ENCODE measurements at places on chromosomes 6 and 20.

DNA sequence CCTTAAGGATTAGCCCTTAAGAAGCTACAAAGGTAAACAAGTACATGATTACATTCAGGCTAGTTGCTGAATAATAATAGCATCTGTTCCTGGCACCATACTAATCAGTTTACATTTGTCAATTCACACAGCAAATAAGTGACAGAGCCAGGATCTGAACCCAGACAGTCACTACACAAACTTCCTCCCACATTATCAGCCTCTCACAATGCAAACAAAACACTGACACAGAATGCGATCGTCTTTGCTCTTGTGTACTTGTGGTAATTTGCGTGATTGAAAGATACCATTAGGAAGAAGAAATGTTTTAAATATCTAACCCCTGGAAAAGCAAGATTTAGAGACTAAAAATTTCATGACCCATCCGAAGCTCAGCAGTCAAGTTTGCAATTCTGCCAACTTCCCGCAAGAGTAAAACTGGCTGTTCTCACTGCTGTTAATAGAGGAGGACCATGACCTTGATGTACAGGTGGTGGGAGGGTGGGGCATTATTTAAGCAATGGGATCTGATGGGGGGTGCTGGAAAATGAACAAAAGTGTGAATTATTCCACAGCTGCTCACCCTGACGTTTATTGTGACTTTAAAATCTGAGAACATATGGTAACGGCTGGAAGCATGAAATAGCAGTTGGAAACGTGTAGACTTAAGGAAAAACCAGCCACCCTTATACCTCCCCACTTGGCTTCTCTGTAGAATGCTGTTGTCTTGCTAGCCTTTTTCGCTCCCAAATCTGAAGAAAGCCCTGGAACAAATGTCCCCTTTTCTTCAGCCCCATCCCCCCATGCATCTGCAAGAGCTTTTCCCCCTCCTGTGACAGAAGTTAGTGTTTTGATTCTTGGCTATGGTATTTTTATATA, 95.3 kb upstream of the ARMC2 start:
- no peak for DNase-seq

- DNase-seq, result no peak
These were observed 16.4 kb downstream of the TAAR2 start for GRCh38 chr6:132607544-132608233.

DNA sequence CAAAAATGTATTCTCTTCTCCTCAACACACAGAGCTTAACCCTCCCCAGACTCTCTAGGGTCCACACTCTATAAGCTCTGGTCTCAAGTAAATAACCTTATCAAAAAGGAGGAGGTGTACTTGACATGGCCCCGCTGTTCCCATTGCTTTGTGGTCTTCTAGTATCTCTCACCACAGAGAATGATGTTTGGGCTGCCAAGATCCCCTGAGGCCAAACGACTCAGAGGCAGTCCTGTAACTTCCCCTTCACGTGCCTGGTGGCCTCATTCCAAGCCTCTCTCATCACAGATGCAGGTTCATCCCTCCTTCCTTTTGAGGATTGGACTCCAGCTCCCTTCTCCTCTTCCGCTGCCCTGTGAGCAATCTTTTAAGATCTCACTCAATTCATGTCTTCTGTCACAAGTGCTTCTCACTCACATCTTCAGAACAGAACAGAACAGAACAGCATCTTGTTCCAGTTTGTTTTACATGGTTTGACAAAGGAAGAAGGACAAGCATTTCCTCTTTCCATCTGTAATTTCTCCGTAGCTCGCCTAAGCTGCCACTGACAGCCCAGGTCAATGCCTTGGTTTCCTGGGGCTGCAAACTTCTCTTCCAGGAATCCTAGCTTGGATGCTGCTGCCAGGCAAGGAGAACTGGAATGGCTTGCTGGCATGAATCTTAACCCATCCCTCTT, 541.5 kb downstream of the CD83 start:
- DNase-seq, result peak; percentile 99

- DNase-seq, result peak; percentile 49
These were observed 54.5 kb downstream of the STMND1 start for GRCh38 chr6:17156112-17156921.

DNA sequence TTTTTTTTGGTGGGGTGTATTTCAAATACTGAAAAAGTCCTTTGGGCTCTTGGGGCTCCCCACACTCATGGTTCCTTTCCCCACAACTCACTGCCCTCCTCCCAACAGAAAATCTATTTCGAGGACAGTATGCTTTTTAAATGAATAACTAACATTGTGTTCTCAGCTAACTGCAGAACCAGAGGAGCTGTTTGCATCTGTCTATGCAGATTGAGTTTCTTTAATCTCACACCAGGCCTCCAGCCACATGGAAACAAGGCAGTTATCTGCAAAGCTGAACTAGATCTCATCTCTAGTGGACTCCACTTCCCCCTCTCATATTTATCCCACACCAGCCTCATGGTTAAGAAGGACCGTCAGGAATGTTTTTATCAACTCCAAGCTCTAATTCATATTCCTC, 955.1 kb downstream of the KIF16B start:
- no peak for DNase-seq

DNA sequence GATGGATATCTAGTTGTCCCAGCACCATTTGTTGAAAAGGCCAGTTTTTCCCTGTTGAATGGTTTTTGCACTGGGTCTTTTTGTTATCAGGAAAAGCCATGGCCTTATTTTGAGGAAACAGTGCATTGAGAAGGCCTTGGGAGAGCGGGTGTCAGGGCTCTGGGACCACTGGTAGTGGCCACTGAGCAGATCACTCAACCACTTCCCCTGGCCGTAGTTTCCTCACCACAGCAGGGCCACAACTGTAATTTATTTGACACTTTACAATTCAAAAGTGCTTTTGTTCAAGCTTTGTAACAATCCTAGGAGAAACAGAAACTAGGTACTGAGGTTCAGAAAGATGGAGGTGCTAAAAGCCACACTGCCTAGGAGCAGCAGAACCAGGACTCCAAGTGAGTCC, 281.8 kb downstream of the GMDS start:
- no peak for DNase-seq

DNA sequence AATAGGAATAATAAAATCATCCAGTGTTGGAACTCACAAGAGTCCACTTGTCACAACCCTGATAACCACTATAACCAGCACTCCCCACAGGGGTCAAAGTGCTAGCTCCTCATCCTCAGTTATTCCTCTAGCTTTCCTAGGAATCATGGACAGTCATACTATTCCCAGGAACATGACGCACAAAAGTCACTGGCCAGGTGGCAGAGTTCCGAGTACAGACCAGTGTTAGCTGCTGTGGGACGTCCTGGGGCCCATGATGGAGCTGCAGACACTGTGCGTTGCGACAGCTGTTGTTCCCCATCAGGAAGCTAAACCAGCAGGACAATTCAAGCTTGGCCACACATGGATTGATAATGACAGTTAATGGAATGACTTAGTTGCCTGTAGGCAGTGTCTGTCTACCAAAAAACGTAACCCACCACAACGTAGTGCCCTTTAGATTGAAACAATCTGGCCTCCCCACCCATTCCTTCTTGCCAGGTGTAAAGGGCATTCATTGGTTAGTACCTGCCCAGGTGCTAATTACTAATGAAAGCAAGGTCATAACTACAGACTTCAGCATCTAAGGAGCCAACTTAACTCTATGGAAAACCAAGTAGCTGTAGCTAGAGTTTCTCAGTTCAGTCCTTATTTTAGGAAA, 17.4 kb downstream of the EZR start:
- DNase-seq, result no peak

DNA sequence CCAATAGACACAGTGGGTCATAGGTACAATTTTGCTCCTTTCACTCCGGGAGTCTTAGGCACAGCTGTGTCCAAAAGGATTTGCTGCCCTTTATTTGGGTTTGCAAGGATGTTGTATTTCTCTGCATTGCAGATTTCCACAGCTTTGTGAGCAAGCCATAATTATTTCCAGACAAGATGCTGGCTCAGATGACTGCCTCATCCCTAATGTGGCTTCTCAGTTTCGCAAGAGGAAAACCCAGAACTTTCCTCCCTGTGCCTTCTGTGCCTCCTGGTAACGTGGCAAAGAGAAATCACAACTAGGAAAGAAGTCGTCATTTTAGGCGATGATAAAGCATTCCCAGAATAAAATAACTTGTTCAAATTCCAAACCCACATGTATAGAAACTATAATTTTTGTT, 33.7 kb downstream of the FAM50B start:
- no peak for DNase-seq

GRCh38 chr6:31170987-31171671, 647 bp upstream of the POU5F1 start:
- DNase-seq, result no peak

DNA sequence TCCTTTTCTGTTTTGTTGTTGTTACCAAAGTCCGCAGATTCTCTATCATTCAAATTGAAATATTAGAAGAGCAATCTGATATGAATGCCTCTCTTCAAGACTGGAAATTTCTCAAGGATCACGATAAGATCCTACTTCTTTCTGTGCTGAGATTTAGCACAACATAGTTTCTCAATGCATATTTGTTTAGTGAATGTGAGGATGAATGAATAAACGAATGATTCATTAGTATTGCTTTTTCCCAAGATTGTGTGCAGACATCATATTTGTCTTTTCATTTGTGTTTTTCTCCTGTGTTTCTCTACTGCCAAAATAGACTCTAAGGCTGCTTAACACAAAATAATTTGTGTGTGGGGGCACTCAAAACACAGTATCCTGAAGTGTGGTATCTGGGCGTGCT, 862.7 kb upstream of the MAP3K7 start:
- no peak for DNase-seq

DNA sequence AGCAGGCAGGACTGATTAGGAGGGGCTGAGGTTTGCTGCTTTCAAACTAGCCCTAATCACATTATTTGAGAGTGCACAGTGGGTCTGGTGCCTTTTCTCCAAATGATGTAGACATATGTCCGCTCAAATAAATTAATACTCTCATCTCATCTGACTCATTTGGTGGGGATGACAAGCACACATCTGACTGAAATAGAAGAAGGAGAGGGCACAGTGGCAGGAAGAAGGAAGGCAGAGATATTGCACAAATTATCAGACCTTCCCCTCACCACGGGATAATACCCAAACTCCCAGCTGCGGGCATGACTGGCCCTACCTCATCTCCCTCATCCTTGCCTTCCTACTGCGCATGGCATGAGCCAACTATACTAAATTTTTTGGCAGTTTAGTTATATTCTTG, 33.9 kb upstream of the TNFRSF21 start:
- DNase-seq, result peak; percentile 48

- DNase-seq, result peak; percentile 34
These were observed 22.3 kb upstream of the AVP start for GRCh38 chr20:3106658-3107463.

- DNase-seq, result no peak
These were observed 40.1 kb upstream of the DYNLRB1 start for GRCh38 chr20:34475979-34476736.

- no peak for DNase-seq
These were observed 35.7 kb upstream of the VEGFA start for GRCh38 chr6:43734294-43734665.

- DNase-seq, result no peak
These were observed 10.9 kb downstream of the PMEPA1 start for GRCh38 chr20:57698867-57699275.

GRCh38 chr6:108654465-108655106, 93.9 kb downstream of the FOXO3 start:
- no peak for DNase-seq

GRCh38 chr6:66278115-66278514, 571.1 kb upstream of the EYS start:
- DNase-seq, result no peak

DNA sequence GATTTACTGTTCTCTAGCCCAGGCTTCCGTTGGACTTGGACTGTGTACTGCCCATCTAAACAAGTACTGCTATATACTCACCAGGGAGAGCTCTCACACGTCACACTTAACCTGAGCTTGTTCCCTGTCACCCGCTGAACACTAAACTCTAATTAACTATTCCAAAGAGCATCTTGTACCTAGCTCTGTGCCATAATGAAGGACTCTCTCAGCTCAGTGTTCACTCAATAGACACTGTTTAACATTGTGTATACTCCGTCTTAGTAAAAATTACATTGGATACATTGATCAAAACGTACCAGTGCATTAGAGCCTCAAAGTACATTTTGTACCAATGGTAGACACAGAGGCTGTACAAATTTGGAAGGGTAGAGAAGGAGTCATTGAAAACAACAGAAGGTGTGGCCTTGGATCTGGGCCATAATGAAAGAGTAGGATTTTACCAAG, 55.4 kb upstream of the EPHA7 start:
- DNase-seq, result no peak

- DNase-seq, result no peak
These were observed 23.1 kb upstream of the KCNB1 start for GRCh38 chr20:49505518-49505917.

DNA sequence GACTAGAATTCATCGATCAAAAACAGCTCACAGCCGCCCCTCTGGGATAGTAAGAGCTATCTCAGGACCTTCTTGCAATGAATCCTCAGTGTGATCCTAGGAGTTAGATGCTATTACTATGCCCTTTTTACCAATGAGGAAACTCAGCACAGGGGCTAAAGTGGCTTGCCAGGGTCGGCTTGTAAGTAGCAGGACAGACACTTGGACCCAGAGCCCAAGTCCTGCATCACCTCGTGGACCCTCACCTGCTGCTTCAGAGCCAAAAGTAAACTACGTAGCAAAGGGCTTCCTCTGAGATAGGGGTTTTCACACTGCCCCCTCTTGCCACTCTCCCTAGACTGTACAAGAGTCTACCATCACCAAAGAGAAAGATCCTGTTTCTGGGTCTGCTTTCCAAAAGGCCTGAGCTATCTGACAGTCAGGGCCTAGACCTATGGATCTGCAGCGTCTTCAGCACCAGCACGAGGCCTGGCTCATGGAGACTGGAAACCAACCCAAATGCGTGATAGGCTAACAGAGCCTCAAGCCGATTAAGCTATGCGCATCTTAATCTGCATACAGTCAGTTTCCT, 172.3 kb downstream of the ANKRD60 start:
- DNase-seq, result no peak

DNA sequence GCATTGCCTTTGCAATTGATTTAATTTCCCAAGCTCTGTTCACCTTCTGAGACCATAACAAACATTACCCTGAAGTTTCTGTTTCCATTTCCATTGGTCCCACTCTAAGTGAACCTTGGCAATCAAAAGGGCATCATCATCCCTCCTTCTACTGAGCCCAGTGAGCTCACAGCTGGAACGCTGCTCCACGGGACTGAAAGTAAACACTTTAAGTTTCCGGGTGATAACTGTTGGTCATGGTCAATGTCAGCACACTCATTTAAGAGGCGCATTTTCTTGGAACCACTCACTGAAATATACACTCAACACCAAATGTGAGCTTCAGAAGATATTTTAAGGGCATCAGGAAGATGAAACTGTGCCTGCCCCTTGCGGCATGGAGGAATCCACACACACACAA, 37.1 kb upstream of the RPS6KA2 start:
- DNase-seq, result no peak

DNA sequence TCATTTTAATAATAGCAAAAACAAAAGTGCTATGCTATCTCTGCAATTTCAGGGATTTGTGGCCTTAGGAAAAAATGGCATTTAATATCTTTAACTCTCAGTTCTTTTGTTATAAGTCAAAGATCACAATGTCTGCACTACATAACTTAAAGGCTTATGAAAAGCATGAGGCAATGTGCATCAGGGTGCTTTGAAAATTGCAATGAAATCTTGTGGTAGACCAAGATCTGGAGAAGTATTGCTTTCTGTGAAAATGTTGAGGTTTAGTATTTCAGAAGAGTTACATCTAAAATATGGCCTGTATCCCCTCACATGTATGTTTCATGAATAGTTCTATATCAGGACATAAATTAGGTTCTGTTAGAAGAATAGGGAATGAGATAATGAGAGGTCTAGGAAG, 200.6 kb downstream of the MEI4 start:
- no peak for DNase-seq

GRCh38 chr6:95805699-95806098, 210.1 kb upstream of the FUT9 start:
- DNase-seq, result no peak

Data from AML-193 (cell line).